NCI-H1048 (cell line): ENCODE measurements at places on chromosomes 16 and 17.

GRCh38 chr16:72470541-72470940 is 298.6 kb upstream of the PMFBP1 start:
- no peak for DNase-seq

GRCh38 chr16:30976486-30976885 is 8.5 kb upstream of the HSD3B7 start:
- no peak for DNase-seq

- no peak for DNase-seq
These were observed 305.2 kb downstream of the CDH8 start for GRCh38 chr16:61730997-61731396.

DNA sequence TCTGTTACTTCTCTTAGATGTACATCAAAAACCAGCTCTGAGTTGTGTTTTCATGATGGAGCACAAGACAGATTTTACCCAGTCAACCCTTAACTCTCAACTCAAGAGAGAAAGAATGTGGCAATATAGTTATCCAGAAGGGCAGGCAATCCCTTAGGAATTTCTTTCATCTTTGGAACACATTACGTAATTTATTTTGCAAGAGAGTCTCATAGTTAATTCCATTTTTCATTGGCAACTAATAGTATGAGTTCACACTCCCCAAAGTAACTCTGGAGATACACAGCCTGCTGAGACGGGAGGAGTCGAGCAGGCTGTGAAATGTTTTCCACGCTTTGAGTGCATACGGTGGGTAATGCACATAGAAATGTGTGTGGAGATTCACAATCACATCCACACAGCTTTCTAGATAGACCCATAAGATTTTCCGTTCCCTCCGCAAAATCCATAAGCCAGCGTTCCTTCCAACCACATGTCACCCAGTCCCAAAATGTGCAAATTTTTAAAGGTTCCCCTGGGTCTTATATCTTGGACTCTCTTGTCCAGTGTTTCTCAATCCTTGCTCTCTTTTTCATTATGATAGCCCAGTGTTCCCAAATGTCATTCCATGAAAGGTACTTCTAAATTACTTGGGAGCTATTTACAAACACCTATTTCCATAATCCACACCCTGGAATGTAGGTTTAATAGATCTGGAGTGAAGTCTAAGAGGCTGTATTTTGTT is 8.4 kb upstream of the CDRT4 start:
- no peak for DNase-seq

DNA sequence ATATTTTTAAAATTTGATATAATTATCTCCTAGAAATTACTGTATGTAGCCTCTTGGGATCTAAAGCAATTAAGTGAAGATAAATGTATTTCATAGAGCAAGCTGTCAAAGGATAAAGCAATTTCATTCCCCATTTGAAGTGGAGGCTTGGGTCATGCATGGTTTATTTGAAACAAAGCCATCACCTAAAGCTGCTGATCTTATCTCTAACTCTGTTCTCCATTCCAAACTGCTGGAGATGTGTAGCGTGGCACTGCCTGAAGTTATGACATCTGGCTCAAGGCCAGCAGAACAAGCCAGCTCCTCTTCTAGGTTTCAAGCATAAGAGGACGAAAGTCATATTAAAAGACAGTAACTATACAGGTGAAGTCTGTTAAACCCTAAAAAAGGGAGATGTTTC is 83.9 kb downstream of the HIC1 start:
- no peak for DNase-seq

- no peak for DNase-seq
These were observed 17.2 kb upstream of the METRNL start for GRCh38 chr17:83062011-83062817.

DNA sequence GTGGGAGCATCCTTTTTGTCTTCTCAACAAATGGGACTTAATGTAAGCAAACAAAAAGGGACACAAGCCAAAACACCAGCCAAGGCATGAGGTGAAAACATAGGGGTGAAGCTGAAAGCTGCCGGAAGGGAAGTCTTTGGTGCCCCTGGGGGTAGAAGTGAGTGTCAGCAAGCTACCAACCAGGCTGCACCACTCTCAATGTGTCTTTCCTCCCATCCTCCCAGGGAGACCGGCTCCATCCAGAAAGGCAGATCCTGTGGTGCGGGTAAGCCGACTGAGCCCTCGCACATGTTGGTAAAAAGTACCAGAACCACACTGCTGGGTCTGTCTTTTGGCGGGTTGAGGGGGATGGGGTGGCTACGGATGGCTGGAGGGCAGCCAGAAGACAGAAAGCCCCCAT is 52.0 kb upstream of the SREBF1 start:
- DNase-seq = no peak

DNA sequence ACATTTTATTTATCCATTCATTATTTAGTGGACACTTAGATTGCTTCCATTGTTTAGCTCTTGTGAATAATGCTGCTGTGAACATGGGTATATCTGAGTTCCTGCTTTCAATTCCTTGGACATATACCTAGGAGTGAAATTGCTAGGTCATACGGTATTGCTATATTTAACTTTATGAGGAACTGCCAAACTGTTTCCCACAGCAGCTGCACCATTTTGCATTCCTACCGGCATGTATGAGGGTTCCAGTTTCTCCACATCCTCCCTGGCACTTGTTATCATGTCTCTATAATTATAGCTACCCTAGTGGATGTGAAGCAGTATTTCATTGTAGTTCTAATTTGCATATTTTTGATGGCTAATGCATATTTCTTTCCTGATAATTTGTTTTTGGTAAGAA is 23.7 kb upstream of the DRG2 start:
- DNase-seq = no peak

- no peak for DNase-seq
These were observed 2.5 kb upstream of the CORO6 start for GRCh38 chr17:29625037-29625750.

GRCh38 chr17:68624381-68624780 is 23.2 kb upstream of the FAM20A start:
- DNase-seq = no peak

GRCh38 chr16:1070084-1070863 is 2.3 kb upstream of the SSTR5 start:
- no peak for DNase-seq

DNA sequence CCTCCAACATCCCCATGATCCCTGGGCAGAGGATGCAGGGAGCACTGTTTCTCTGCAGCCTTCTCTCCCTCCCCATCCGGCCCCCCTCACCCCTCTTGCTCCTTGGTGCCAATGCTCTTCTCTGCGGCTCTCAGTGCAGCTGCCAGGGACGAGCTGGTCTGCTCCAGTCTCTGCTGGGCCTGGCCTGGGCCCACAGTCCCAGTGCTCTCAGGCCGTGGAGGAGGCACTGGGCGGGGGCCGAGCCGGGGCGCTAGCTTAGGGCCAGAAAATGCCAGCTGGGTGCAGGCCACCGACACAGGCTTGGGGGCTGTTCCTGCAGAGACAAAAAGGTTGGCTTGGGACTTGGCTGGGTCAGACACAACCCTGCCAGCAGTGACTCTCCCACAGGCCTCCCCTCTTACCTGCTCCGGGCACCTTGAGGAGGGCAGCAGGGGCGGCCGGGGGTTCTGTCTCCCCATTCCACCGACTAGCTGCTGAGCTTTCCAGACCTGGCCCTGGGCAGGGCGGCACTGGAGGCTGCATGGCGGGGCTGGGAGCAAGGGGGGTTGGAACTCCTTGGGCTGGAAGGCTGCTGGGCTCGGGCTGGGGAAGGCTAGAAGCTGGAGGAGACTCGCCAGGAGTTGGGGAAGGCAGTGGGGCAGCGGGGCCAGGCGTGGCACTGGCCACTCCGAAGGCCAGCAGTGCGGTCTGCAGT is 13.8 kb downstream of the CASKIN2 start:
- DNase-seq = no peak

DNA sequence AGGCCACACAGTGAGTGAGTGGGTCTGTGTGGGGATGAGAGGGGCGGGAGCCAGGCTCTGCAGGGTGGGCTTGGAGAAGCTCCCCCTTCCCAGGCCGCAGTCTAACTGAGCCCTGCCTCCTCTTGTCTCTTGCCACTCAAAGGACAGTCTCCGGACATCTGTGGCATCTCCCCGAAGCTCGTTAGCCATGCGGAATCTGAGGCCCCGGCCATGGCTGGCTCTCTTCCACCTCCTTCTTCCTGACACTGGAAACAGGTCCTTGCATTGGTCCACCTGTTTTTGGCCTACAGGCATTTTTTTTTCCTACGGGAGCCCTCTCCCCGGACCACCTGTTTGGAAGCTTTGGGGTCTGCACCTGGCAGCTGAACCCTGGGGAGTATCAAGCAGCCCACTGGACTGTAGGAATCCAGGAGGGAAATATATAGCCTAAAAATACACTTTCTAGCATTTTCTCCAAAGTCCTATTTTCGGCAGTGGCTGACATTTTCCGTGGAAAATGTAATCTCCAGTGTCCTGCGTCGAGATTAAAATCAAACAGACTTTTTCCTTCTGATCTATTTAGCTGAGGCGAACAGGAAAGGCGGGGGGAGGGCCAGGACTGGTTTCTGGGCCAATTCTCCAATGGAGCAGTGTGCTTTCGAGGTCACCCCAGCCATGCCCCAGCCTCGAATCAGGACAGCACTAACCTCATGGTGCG is 9.1 kb downstream of the ATP2A3 start:
- no peak for DNase-seq

- DNase-seq = no peak
These were observed 86.2 kb upstream of the CBX4 start for GRCh38 chr17:79925242-79925957.

DNA sequence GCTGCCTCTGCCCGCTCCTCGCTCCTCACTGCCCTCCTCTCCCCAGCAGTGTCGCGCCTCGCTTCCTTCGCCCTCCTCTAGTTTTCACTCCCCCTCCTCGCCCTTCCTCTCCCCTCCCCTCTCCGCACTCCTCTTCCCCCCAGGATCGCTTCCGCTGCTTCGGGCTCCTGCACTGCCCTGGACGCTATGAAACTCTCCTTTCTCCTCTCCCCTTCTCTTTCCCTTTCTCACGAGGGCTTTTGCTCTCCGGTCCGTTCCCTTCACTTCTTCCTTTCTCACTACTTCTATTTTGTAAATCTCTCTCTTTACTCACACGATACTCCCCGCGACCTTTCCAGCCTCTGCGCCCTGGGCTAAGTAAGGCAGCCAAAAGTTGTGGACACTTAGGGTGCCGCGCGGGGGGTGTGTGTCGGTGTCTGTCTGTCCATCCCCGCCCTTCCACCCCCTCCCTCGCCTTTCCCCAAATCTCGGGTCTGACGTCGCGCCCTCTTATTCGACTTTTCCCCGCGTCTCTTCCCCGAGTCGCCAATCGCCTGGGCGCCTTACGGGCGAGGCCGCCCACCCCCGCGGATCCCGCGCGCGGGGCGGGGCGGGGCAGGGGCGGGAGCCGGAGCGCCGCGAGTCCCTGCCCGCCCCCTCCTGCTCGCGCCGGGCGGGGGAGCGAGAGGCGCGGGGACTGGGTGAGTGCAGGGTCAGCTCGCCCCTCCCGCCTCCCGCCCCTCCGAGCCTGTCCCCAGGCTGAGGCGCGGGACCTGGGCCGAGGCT is at the start of gene IRX3:
IRX3 (minus strand) TSS at position 422 of the 765 bp plus-strand sequence. CDS start 737 bp downstream, outside the sequence.
- peak; percentile 15 for DNase-seq

- DNase-seq = no peak
These were observed 3.0 kb upstream of the CCL2 start for GRCh38 chr17:34252095-34252443.

GRCh38 chr16:85835956-85836705 is 36.6 kb downstream of the COX4I1 start:
- no peak for DNase-seq

DNA sequence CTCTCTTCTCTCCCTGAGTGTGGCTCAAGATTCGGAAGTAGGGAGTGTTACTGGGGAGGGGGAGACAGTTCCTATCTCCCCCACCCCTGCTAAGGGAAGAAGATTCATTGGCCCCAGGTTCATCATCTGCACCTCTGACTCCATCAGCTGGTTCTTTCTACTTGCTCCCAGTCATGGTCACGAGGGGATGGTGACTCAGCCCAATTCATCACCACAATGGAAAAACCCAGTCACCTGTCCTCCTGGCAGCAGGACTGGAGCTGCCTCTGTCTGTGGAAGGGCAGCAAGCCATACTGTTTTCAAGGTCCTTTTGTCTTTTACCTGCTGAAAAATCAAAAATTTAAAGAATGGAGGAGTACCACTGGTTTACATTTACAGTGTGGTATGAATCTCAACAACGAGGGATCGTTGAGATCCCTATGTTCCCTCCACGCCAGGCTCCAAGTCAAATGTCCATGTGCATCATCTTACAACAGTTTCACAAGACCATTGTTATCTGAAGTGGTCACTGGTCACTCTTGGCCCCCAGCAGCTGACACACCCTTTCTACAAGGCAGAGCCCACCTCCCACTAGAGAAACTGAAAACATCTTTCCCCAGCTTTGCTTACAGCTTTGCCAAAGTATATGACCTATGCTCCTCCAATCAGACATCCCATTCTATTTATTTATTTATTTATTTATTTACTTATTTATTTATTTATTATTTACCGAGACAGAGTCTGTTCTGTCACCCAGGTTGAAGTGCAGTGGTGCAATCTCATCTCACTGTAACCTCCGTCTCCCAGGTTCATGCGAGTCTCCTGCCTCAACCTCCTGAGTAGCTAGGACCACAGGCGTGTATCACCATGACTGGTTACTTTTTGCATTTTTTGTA is 40.4 kb upstream of the NDRG4 start:
- DNase-seq = no peak

DNA sequence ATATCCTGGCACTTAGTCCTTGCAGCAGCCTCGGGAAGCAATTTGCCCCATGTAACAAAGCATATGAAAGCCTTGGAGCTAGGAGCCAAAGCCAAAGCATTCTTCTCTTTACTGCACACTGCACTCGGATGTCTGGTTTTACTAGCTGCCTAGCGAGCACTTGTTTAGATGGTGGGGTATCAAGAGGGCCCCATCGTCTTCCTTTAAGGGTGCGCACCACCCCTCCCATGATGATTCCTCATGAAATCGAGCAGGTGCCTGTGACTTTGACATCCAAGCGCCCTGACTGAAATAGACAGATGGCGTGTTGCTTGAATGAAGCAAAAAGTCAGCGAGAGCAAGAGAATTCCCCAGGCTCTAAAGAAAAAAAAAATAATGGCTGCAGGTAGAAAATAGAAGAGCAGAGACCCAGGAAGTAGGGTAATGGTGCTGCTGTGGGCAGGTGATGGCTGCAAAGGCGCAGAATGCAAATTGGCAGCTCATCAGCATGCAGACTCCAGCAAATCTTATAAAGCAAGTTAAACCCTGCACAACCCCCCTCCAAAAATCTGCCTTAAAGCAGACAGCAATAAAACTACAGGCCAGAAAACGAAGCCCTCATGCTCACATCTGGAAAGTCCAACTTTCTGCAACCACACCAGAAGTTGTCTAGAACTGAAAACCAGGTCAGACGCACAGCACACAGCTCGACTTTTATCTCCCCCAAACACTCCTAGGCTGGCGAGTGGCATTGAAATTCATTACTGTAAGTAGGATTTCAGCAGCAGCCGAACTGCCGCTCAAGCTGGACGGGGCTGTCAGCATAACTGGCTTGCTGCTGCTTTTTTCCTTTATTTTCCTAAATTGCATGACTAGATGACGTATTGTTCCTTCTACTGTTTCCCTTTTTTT is 384.3 kb downstream of the RBFOX1 start:
- no peak for DNase-seq

GRCh38 chr16:27706866-27707685 is 157.1 kb downstream of the KATNIP start:
- no peak for DNase-seq

DNA sequence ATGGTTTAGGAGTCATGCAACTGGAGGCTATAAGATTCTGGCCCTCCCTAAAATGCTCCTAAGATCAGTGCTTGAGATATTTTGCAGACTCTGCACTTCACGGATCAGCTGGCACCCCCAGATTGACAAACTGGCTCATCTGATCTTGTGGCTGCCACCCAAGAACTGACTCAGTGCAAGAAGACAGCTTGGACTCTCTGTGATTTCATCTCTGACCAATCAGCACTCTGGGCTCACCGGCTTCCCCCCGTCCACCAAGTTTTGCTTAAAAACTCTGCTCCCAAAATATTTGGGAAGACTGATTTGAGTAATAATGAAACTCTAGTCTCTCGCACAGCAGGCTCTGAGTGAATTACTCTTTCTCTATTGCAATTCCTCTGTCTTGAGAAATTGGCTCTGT is 26.3 kb upstream of the CCL2 start:
- no peak for DNase-seq
